ENCODE measurements at places on chromosomes 6 and 20.

GRCh38 chr20:9408422-9409300 is 105.7 kb upstream of the LAMP5 start:
- DNase-seq, result peak; percentile 19

- no peak for DNase-seq
Observed at GRCh38 chr20:20075032-20075431, 22.7 kb downstream of the CFAP61 start.

DNA sequence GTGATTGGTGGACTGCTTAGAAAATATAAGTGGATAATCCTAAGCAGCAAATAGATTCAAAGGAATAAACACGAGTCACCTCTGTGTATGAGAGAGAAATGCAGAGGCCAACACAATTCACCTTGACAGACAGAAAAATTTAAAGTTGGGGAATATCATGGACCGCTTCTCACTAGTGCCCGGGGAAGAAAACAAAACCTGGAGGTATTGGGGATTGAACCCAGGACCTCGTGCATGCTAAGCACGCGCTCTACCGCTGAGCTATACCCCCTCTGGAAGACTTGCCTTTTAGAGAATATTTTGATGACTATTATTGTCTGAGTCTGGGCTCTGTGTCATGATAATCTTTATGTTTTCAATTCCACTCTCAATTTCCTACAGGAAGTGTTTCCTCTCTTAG is 111.9 kb downstream of the TRIM27 start:
- no peak for DNase-seq

- DNase-seq, result no peak
Observed at GRCh38 chr20:47783828-47784598, 1.3 kb downstream of the SULF2 start.

DNA sequence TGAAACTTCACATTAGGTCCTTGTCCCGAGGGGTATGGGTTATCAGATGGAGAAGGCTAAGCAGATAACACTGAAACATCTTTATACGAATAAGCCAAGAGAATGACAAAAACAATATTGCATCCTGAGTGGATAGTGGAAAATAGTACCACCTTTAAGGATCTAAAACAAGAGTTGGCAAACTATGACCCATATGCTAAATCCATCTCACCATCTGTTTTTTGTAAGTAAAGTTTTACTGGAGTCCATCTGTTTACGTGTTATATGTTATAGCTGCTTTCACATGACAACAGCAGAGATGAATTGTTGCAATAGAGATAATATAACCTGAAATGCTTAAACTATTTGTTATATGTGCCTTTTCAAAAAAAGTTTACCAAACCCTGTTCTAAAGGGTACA is 76.1 kb upstream of the TRDN start:
- DNase-seq, result no peak

GRCh38 chr20:5745416-5746030 is 4.7 kb upstream of the SHLD1 start:
- no peak for DNase-seq
